CD4-positive, alpha-beta T cell treated with Interleukin-12 subunit alpha and Interleukin-12 subunit beta, for 1 hour (primary cell): ENCODE measurements at places on chromosomes 13 and 19.

GRCh38 chr19:42096255-42096837 is 20.4 kb downstream of the ZNF574 start:
- DNase-seq = no peak

DNA sequence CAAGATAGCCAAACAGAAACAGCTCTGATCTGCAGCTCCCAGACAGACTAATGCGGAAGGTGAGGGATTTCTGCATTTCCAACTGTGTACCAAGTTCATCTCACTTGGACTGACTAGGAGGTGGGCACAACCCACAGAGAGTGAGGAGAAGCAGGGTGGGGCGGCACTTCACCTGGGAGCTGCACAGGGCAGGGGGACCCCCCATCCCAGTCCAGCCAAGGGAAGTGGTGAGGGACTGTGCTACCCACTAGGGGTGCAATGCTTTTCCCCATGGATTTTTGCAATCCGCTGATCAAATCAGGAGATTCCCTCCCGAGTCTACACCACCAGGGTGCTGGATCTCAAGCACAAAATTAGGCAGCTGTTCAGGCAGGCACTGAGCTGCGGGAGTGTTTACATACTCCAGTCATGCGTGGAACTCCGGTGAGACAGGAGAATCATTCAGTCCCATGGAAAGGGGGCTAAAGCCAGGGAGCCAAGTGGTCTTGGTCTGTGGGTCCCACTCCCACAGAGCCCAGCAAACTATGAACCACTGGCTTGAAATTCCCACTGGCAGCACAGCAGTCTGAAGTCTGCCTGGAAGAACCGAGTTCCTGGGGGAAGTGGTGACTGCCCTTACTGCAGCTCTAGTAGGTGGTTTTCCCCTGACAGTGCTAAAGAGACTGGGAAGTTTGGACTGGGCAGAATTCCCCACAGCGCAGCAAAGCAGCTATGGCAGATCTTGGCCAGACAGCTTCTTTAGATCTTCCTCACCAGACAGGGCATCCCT is 85.1 kb upstream of the UFM1 start:
- DNase-seq = no peak

- no peak for DNase-seq
These were observed 1.5 kb downstream of the RNF225 start for GRCh38 chr19:58396691-58397532.

GRCh38 chr13:29125191-29125933 is 305.2 kb downstream of the MTUS2 start:
- peak; percentile 49 for DNase-seq

DNA sequence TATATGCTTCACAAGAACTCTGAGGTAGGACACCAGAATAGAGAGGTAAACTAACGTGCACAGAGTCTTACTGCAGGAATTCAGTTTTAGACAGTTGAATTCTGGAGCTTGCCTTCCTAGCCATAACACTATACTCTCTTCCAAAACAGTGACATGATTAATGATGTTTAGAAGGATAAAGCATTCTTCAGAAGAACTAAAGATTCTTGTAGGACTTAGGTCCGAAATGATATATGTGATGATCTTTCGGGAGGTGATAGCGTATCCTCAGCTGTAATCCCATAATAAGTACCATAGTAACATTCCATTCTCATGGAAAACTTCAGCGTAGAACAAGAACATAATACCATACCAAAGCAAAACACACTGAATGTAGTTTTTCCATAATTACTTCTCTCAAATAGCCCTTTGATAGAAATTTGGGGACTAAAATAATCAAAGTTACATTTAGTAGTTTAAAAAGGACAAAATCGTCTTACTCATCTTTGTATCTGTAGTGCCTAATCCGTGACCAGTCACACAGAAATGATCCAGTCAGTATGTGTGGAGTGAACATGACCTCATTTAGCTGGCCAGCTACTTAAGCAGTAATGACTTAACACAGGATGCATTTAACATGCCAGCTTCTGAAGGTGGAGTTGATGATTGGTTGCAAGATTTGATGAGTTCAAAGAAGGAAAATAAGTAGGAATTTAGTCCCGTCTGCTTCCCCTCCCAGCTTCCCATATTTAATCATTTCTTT is 38.4 kb downstream of the PIBF1 start:
- no peak for DNase-seq

DNA sequence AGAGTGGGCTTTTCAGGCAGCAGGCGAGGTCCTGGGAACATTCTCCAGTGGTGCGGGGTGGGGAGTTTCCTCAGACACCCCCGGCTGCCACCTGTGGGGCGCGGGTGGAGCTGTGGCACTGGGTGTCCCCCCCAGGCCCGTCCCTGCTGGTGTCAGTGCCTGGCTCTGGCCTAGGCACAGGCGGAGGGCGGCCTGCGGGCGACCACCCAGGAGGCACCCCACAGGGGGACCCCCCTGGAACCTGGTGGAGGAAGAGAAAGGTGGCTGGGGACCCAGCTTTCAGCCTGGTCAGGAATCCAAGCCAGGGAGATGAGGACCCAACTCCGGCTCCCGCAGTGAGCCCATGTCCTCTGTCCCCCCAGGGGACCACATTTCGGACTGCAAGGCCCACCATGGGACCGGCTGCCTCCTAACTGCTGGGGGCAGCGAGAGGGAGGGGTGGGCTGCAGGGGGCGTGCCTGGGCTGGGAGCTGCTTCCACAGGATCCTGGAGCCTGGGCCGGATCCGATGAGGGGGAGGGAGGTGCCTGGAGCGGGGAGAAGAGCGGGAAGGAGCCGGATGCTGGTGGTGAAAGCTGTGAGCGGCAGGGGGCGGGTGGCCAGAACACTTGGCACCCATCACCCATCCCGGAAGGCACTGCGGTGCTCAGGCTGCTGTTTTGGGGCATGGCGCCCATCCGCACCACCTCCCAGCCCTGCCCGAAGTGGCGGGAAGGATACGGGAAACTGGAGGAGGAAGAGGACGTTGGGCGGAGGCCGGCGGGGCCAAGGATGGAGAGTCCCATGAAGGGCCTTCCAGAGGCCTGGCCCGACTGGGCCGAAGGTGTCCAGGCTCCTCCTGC is 5.5 kb upstream of the CTXN1 start:
- DNase-seq = no peak

GRCh38 chr19:49895566-49896297 is 955 bp downstream of the IL4I1 start:
- DNase-seq = no peak

DNA sequence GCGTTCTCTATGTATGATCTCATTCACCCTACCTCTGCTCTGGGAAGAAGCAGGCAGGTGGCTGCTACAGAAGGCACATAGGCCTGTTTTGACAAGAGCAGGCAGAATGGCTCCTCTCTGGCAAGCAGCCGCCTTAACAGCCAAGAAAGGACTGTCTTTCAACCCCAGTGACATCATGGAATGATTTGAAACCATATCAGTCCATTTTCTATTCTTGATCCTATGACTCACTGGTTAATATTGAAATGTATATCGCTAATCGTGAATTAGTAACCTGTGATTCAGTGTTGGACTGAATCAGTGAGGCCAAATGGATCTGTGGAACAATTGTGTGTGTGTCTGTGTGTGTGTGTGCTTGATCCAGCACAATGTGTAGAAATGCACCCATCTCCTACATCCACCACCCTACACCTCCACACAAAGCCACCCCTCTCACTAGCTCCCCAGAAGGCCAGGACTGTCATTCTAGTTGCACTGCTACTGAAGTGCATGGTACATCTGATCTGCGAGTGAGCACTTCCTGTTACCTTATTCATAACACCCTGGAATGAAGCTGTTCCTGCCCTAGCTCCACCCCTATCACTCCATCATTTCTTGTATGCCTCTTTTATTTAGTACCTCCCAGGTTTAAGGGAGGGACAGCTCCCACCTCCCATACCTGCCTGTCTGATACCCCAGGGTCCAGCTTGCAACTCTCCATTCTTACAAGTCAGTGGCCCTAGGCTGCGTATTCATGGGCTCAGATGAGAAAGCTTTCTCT is 460.0 kb downstream of the FOXO1 start:
- peak; percentile 59 for DNase-seq

DNA sequence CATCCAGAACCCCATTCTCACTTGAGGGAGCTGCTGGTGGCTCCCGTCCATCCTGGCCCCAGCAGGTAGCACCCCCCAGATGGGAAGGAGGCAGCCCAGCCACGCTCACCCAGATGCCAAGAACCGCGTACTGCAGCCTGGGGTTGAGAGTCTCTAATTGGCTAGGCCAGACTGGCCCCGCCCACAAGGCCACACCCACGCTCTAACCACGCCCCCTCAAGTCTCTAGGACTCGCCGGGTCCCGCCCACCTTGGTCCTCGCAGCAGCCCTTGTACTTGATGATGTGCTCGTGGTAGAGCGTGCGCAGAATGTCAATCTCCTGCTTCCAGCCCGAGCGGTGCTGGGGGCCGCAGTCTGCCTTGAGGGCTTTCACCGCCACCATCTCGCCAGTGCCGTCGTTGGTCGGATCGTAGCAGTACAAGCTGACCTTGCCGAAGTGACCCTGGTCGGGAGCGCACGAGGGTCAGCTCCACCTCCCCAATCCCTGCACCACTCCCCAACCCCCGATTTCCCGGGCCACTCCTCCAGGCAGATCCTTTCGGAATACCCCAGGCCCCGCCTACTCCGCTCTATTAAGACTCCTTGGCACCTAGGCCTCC is 14.5 kb upstream of the ICAM3 start:
- DNase-seq = peak; percentile 33

DNA sequence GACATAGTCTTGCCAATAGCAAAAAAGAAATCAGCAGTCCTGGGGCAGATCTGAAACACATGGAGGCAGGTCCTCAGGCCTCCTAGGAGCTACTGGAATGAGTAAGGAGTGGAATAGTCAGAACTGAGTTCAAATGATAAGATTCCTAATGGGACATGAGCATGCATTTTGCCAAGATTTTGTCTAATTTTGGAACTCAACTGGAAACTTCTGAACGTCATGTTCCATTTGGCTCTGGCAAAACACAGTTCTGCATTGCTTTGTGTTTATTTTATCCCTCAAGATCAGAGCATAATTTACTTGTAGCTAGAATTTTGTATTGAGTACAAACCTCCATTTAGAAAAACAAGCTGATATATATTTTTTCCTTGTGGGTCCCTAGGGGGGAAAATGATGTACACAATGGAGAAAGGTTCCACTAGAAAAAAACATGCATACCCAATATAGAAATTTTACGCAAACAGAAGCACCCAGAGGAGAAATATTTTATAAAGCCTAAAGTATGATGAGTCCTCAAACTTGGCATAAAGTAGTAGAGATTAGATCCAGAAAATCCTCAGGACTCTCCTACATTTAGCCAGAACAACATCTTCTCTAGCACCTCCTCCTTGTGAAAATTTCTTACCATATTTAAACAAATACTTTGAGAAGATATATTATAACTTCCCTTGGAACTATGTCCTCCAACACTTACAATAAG is 149.0 kb upstream of the SERP2 start:
- no peak for DNase-seq

GRCh38 chr13:20461481-20461859 is 64.2 kb downstream of the CRYL1 start:
- DNase-seq = no peak

- no peak for DNase-seq
These were observed 65.8 kb downstream of the GGACT start for GRCh38 chr13:100522618-100523309.

DNA sequence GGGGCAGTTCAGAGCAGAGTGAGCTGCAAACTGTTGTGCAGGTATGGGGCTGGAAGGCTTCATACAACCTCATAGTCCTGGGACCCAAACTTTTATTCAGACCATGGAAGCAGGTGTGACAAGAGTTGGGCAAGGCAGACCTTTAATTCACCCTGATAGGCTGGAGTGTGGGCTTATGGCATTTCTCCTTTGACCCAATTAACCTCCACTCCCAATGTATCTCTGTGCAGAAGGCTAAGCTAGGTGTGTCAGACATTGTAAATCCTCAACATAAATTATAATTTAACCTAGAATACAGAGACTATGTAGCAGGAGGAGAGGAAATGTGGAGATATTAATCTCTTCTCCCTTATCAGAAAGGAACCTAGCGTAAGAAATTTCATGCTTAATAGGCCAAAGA is 12.2 kb upstream of the OR10H2 start:
- DNase-seq = no peak

GRCh38 chr13:52961256-52961910 is 67.2 kb upstream of the OLFM4 start:
- DNase-seq = no peak

DNA sequence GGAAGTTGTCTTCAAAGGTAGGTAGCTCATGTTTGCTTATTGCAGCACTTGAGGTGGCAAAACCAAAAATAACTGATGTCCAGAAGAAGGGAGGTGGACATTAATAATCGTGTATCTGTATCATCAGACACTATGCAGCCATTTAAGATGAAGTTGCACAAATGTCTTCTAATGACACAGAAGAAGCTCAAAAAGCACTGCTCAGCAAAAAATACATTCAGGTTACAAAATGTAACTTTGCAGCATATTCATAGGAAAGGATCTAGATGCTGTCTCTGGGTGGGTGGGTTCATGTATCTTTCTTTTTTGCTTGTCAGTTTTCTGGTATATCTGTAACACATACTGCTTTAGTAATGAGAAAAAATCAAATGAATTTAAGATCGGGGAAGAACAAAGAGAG is 247.8 kb downstream of the DNAJC15 start:
- no peak for DNase-seq

GRCh38 chr13:60645676-60646075 is 248.7 kb downstream of the TDRD3 start:
- DNase-seq = no peak

- no peak for DNase-seq
These were observed 156.5 kb downstream of the KCNRG start for GRCh38 chr13:50171590-50172282.
